ENCODE measurements at places on chromosomes 3 and 15.

DNA sequence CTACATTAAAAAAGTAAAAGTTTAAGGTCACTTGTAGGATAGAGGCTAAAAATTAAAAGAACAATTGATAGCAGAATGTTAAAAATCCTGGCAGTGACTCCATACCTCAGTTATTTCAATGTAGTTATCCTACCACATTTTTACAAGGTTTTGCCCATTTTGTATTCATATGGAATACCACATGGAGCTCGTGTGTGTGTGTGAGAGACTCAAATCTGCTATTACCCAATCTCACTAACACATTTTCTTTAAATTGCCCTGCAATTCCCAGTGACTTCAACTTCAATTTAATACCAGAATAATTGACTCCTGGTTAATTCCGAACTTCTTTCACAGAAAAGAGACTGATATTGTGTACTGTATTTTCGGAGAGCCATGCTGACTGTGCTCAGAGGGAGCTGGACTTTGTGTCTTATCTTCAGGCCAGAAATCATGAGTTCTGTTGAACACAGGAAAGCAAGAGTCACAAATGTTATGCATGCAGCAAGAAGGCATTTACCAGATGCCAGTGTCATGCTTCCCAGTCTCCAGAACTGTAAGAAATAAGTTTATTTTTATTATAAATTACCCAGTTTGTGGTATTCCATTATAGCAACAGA, 529.0 kb upstream of the NECTIN3 start:
- DNase-seq: no peak

DNA sequence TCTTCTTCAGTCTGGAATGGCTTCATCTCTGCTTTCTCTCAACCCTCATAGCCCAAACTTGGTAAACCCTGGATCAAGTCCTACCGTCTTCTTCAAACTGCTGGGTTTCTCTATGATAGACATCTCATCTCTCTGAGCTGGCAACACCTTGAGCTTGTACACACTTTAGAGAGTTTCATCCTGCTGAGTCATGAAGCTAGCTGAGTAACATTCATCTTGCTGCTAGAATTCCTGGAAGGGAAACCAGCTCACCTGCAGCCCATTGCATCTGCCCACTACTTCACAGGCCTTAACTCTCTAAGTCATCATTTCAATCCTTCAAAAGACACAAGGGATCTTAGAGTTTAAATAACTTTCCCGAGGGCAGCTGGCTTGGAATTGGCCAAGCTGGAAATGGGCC, 175.5 kb upstream of the RORA start:
- DNase-seq: peak; percentile 42

DNA sequence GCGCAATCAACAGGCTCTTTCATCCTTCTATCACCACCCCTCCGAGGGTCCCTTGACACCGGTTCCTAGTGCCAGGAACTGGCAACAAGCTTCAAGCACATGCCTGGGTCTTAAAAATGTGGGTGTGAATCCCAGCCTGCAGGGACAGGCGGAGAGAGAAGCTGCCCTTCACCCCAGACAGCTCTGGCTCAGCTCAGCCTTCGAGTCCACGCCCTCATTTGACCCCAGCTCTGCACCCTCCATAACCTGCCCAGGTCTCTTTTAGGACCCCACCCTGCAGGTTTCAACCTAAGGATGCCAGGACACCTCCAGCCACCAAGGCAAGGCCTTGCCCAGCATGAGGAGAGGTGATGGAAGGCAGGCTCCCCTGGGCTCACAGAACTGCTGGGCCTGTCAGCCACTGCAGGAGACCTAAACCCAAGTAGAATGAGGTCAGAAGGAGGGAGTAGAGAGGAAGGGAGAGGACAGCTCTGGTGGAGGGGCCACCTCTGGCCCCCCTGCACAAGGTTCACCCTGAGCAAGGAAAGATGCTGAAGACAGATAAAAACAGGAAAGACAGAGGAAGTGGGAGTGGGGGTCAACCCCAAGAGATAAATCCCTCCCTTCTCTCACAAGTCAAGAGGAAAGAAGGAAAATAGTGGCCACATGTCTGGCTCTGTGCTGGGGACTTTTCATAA, 2.6 kb upstream of the LOXL1 start:
- no peak for DNase-seq

DNA sequence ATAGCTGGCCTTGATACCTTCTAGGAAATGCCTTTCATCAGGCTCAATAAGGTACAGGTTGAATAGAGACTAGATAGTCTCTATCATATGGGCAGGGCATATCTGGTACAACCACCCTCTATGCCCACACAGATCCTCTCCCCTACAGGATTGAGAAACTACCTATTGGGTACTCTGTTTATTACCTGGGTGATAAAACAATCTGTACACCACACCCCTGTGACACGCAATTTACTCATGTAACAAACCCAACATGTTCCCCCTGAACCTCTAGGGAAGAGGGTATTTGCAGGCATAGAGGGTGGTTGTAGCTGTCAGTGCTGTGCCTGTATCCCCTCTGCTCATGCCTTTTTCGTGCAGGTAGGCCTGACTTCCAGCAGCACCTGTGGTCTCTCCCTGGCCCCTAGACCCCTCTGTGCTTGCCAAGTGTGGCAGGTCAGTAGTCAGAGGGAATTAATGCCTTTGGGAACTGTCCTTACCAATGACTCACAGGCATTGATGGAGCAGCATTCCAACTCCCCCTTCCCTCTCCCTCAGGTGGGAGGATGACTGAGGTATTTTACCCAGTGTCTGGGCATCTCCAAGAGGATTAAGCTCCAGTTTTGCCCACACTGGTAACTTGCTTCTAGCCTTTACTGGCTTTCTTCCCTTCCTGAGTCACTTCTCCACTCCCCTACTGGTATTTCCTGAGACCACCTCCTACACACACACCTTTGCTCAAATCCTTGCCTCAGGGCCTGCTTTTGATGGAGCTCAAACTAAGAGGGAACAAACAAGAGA, 18.3 kb downstream of the CLSTN2 start:
- no peak for DNase-seq

- no peak for DNase-seq
Measured at GRCh38 chr3:67093305-67093704, 95.2 kb downstream of the KBTBD8 start.

GRCh38 chr3:177069514-177070329, 127.6 kb downstream of the TBL1XR1 start:
- DNase-seq: no peak

GRCh38 chr15:40298216-40298935, 9.4 kb downstream of the PLCB2 start:
- no peak for DNase-seq

- no peak for DNase-seq
Measured at GRCh38 chr3:105793040-105793439, 75.8 kb downstream of the CBLB start.

DNA sequence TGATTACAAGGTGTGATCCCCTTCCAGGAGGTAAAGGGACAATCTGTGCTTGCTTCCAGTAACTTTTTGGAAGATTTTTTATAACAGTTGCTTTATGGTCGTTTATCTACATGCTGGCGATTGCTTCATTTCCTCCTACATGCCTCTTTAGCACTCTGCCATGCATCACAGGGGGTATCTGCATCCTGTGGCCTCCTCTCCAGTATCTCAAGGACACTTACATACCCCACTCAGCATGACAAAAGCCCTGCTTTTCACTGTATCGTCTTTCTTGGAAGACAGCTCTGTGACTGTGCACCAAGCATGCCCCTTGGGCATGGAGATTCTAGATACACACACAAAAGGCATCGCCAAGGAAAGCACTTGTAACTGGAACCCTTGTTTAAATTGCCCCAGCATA, 25.3 kb downstream of the CAPN3 start:
- no peak for DNase-seq

DNA sequence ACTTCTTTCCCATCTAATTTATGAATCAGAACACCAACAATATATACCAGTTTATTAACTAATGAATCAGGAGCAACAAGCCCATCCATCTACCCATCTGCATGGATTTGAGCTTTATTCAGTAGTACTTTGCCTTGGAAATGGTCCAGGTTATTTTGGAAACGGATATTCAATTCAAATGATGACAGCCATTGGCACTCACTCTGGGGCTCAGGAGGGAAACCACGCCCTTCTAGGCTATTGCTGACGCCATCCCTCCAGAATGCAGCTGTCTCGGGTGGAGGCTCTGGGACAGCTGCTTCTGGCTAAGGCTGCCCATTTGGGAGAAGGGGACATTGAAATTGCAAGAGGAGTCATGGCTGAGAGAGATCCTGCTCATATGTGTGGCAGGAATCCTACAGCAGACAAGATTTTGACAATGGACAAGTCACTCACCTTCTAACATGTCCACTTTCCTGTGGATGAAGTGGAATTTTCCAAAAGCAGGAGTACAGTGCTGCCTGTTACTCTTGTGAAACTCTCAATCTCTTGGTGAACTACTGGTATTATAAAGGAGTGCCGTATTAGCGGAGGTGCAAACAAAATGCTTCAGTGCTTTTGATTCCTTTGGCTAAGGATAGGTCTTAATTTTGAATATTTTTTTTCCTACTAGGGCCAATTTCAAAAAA, 29.3 kb upstream of the TRAK1 start:
- no peak for DNase-seq

GRCh38 chr15:40115670-40116093, 7.0 kb upstream of the BMF start:
- peak; percentile 56 for DNase-seq

GRCh38 chr15:81194723-81195122, 2.0 kb upstream of the IL16 start:
- peak; percentile 37 for DNase-seq

DNA sequence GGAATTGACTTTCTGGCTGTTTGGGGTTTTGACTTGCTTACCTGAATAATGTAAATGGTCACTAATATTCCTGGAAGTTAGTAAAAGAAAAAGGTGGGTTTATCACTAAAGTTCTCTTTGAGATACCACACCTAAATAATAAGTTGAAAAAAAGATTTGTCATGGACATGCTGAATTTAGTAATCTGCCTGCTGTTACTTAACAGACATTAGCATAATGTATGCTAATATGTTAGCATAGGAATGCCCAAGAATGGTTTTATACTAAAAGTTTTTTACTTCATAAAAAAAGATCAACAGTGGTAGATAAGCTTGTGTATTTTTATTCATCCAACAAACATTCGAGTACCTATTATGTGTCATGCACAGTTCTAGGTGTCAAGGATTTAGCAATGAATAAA, 36.5 kb downstream of the GMPS start:
- DNase-seq: no peak

- DNase-seq: peak; percentile 67
Measured at GRCh38 chr3:127535901-127536829, 54.4 kb downstream of the TPRA1 start.

GRCh38 chr3:12959410-12959809, 113.8 kb downstream of the IQSEC1 start:
- DNase-seq: no peak

- DNase-seq: no peak
Measured at GRCh38 chr3:42934111-42934510, 28.2 kb downstream of the ZNF662 start.

DNA sequence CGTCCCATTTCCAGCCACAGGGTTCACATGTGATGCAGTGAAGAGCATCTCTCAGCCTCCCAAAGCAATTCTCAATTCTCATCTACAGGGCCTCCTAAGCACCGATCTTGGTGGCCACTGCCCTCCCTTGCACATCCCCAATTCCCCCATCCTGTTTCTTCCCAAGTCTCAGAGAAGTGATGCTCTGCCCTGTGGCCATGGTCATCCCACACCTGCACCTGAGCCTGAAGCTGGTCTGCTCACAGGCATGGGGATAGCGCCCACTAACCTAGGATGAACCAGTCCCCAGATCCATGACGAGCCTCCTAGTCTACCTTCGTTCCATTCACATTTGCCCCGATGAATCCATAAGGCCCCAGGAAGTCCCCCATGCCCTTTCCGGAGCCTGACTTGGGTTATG, 201.5 kb downstream of the UACA start:
- no peak for DNase-seq

DNA sequence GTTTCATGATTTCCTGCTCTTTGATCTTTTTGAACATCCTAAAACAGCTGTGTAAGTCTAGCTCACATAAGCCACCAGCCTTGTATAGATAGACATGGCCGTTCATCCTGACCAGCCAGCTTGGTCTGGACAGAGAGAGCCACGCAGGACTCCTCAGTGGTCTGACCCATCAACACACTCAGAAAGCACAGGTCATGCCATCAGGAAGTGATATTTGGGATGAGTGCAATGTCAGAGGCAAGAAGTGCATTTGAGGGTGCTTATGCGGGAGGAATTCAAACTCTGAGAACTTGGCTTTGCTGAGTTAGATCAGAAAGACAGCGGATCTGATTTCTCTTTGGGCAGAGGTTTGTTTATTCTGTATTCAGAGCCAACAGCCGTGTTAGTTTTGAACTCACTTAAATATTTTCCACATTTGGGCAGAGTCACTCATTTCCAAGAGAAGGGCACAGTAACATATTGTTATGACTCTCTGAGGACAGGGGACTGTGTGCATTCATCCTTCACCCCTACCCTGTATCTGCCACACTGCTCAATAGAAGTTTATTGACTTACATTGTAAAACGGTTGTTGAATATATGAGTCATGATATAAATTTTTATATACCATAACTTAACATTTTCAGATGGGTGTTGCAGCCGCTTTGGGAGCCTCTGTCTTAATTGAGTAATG, 225.3 kb upstream of the LYSMD4 start:
- no peak for DNase-seq

GRCh38 chr15:65862682-65863081, 6.6 kb upstream of the RAB11A start:
- DNase-seq: peak; percentile 61

DNA sequence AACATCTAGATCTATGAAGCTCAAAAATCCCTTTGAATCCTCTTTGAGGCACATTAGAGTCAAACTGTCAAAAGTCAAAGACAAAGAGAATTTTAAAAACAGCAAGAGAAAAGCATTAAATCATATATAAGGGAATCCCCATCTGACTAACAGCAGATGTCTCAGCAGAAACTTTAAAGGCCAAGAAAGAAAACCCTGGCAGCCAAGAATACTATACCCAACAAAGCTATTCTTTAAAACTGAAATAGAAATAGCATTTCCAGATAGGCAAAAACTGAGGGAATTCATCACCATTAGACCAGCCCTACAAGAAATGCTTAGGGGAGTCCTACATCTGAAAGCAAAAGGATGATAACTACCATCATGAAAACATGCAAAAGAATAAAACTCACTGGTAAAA, 211.2 kb upstream of the PDZRN3 start:
- DNase-seq: no peak

DNA sequence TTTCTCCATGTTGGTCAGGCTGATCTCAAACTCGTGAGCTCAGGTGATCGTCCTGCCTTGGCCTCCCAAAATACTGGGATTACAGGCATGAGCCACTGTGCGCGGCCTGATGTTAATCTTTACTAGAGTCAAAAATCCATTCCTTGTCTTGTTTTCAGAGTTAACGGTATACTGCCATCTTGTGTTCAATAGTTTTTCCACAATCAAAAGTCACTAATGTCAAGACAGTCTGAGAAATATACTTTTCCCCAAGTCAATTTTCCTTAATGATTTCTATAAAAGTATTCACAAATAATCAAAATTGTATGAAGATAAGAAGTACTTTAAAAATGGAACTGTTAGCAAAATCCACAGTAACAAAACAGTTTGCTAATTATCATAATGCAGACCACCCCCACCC, 8.5 kb downstream of the CRBN start:
- DNase-seq: peak; percentile 0

All from DMS53 (cell line).